ENCODE measurements at places on chromosomes 16 and 17.
A peak's percentile ranks its signal among the peaks of the same experiment; 100 is the strongest.

DNA sequence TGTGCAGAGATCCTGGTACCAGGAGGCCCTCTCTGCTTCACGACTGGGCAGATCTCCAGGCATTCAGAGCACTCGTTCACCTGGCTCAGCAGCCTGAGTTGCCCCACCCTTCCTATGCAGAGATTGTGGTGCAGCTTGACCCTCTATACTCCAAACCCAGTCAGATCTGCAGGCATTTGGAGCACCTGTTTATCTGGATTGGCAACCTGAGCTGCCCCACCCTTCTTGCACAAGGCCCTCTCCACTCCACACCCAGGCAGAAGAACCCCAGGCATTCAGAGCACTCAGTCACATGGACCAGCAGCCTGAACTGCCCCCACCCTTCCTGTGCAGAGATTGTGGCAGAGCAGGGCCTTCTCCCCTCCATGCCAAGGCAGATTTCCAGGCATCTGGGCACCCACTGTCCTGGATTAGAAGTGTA, 88.4 kb upstream of the CDH5 start:
- DNase-seq, result no peak

DNA sequence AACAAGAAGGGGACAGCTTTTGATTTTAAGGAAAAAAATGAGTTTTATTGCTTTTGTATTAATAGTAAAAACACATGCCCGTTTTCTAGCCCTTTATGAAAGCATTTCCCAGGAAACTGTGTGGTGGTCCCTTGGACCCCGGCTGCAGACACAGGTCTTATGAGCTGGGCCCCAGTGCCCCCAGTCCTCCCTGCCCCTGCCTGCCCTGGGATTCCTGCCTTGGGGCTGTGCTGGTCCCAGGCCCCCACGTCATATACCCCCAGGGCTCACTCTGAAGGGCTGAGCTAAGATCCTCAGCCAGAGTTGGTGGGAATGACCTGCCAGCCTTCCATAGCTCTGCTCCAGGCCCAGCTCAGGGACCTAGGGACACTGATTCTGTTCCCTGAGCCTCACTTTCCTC, 30.8 kb downstream of the GINS2 start:
- DNase-seq, result no peak

DNA sequence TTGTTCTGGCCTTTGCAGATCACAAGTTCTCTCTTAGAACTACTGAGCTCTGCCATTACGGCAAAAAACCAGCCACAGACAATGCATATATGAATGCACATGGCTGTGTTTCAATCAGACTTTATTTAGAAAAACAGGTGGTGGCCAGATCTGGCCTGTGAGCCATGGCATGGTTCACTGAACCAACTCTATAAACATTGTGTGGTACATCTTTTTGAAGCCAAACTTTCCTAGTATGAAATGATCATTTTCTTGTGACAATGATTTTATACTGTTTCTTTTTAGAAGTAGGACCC, 65.9 kb upstream of the AMZ2 start:
- no peak for DNase-seq

DNA sequence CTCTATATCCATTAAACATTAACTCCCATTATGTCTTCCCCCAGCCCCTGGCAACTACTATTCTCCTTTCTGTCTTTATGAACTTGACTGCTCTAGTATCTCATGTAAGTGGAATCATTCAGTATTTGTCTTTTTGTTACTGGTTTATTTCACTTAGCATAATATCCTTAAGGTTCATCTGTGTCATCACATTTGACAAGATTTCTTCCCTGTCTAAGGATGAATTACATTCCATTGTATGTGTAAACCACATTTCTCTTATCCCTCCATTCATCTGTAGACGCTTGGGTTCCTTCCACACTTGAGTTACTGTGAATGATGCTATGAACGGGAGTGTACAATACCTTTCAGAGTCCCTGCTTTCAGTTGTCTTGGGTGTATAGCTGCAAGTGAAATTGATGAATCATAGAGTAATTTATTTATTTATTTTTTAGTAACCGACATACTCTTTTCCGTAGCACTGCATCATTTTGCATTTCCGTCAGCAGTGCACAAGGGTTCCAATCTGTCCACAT, 399.7 kb upstream of the RBFOX1 start:
- no peak for DNase-seq

- DNase-seq, result no peak
Observed at GRCh38 chr16:22130528-22130927, 31.8 kb upstream of the SDR42E2 start.

GRCh38 chr16:66933776-66934137, 445 bp downstream of the CIAO2B start:
- no peak for DNase-seq

- DNase-seq, result no peak
Observed at GRCh38 chr16:61364990-61365389, 671.2 kb downstream of the CDH8 start.

DNA sequence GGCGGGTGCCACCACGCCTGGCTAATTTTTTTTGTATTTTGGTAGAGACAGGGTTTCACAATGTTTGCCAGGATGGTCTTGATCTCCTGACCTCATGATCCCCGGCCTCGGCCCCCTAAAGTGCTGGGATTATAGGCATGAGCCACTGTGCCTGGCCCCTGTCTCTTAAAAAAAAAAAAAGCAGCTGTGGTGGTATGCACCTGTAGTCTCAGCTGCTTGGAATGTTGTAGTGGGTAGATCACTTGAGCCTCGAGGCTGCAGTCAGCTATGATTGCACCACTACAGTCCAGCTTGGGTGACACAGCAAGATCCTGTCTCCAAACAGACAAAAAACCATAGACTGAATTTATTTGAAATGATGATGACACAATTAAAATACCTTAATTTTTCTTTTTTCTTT, 24.3 kb downstream of the CDK12 start:
- no peak for DNase-seq

DNA sequence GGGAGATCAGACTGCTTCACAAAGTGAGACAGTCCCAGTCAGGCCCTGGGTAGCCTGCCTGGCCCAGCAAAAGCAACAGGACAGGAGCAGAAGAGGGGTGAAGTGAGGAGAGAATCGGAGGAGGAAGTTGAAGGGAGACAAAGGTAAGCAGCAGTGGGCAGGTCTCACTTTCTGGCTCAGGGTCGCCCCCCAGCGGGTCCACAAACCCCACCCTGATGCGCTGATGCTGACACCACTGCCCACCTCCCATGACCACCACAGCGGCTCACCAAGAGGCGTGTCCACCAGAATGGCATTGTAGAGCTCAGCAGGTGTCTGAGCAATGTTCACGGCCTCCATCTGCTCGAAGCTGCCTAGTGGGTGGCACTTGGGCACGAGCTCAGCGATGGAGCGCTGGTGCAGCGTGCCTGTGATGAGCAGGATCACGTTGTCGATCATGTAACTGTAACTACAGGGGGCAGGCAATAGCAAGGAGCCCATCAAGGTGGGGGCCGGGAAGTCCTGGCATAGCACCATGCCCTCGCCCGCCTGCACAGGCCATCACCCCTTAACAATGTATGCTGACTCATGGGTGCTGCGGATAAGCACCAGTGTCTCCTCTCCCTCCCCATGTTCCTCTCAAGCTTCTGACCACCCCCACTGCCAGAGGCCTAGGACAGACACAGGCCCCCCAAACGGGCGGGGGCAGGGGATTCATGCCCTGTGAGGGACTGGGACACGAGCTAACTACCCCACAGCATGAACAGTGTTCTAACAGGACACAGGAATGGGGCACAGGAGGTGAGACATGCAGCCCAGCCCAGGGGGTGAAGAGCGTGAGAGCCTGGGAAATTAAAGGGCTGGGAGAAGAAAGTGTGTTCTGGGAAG, 13.6 kb downstream of the HSD11B2 start:
- DNase-seq, result no peak

- no peak for DNase-seq
Observed at GRCh38 chr16:50265260-50265659, 1.1 kb upstream of the ADCY7 start.

DNA sequence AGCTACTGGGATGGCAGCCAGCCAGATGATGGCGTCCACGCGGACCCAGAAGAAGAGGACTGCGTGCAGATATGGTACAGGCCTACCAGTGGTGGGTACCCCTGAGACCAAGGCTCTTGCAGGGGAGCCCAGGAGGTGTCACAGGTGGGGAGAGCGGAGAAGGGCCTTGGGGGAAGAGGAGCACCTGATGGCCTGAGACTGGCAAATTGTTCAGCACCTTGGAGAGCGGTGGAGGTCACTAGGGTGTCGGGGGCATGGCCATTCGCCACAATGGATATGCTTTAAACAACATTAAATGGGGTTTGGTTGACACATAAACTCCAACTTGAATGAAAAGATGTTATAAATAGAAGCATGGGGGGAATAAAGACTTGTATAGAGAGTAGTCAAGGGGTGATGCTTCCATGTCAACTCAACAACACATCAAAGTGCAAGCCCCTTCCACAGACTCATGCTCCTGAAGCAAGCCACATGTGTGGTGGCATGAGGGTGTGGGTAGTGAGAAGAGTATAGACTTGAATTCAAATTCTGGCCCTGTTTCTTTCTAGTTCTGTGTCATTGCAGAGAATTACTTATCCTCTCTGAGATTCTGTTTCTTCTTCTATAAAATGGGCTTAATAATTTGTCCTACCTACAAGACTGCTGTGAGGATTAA, 22.2 kb downstream of the CLEC19A start:
- no peak for DNase-seq

GRCh38 chr17:38558728-38559050, 47.1 kb downstream of the SRCIN1 start:
- no peak for DNase-seq

GRCh38 chr17:37047631-37048104, 98.9 kb downstream of the AATF start:
- DNase-seq, result peak; percentile 84

DNA sequence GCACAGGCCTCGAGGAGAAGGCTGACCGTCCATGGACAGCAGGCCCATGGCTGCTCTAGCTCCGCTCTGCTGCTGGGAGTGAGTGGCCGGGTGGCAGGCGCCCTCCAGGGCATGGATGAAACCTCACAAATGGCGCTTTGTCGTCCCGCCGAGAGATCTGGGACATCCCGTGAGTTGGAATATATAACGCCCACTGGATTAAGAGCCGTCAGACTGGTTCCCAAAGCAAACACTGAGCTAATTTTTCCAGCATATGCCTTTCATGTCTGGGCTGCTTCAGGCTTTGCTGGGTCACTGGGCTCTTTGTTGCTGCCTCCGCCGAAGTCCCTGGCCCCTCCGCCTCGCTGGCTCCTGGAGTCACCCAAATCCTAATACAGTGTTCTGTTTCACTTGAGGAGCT, 266.3 kb downstream of the FOXL1 start:
- no peak for DNase-seq

DNA sequence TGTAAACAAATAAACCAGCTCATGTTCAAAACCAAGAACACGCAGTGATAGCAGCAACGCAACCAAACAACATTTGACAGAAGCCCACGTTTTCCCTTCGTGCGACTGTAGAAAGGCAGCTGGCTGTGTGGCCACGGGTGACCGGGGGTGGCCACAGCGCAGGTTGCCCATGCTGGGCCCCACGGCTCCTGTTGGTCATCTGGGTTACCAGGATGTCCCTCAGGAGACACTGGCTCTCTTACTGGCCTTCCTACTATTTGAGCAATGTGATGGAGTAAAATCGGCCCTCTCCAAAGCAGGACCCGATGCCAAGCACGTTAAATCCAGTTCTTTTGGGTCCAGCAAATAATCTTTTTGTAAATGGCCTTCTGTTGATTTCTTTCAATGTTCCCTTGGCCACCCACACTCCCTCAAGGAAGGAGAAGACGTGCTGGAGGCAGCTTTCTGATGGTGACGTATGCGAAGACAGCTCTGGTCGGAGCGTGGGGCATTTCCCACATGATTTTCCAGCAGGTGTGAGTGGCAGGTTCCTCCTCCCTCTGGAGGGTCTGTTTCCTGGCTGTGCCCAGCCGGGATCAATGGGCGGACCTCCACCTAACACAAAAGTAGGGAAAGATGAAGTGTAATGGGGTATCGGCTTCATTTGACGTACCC, 143.1 kb upstream of the CHMP6 start:
- no peak for DNase-seq

DNA sequence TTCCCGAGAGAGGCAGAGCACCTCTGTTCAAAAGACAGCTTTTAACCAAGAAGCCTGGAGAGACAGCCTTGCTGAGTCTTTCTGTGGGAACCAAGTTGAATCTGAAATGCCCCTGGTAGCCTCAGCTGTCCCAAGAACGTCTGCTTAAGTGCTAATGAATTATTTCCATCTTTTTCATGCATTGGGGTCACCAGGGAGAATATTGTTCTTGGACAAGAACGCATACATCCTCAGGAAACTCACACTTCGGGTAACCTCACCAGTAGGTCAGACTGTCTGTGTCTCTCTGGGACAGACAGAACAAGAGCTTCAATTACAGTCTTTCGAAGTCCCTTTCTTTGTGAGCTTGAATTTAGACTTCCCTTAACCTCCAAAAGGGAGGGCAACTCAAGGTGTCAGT, 134.6 kb upstream of the ADAMTS18 start:
- no peak for DNase-seq

DNA sequence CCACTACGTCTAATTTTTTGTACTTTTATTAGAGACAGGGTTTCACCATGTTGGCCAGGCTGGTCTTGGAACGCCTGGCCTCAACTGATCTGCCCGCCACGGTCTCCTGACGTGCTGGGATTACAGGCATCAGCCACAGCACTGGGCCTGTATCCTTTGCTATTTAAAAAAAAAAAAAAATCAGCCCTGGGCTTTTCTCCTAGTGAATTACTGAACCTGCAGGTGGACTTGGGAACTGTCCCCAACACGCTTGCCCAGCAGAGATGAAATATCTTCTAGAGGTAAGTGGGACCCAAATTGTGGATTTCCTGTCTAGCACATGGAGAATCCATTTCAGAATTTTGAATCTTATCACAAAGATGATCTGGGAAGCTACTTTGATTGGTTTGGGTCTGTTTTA, 14.8 kb downstream of the CNOT1 start:
- no peak for DNase-seq

GRCh38 chr17:7838090-7839075, 4.4 kb downstream of the KDM6B start:
- peak; percentile 78 for DNase-seq

GRCh38 chr17:55420776-55421178, 858 bp downstream of the MMD start:
- DNase-seq, result peak; percentile 47

- DNase-seq, result peak; percentile 67
Observed at GRCh38 chr17:16428098-16428882, 12.9 kb downstream of the TRPV2 start.

- DNase-seq, result peak; percentile 83
Observed at GRCh38 chr17:58249270-58250133, 11.1 kb downstream of the LPO start.

DNA sequence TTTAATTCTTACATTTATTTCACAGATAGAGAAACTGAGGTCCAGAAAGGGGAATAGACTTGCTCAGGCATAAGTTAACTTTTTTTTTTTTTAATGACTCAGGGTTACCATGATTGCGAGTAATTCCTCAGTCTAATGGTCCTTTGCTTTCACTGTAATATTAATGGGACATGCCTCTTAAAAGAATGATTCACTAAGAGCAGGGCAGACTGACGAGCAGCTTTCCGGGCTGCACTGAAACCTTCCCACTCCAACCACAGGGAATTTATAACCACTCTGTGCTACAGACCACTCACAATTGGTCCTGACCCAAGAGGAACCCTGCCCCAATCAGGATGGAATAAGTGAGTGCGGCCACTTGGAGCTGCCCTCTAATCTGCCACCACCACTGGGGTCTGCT, 5.7 kb downstream of the HOXB2 start:
- no peak for DNase-seq

- no peak for DNase-seq
Observed at GRCh38 chr17:12519956-12520594, 145.6 kb upstream of the MYOCD start.
